T-cell (primary cell): ENCODE measurements at places on chromosomes 4 and X.

DNA sequence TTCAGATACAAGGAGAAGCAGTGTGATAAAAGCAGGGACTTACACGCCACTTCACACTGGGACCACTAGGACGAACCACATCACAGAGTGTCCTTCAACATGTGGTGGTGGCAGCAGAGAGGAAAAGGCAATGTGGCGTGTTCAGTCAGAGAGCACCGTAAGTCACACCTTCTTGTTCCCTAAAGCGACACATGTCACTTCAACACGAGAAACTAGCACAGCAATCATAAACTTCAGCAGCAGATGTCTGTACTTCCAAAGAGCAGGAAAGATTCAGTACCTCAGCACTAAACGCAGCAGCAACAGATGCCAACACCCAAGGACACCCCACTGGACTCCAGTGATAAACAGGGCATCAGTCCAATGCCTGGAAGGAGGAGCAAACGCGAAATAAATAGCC, 96.7 kb downstream of the AREG start:
- no peak for DNase-seq

- no peak for DNase-seq
Measured at GRCh38 chr4:159191989-159192388, 89.1 kb downstream of the RAPGEF2 start.

DNA sequence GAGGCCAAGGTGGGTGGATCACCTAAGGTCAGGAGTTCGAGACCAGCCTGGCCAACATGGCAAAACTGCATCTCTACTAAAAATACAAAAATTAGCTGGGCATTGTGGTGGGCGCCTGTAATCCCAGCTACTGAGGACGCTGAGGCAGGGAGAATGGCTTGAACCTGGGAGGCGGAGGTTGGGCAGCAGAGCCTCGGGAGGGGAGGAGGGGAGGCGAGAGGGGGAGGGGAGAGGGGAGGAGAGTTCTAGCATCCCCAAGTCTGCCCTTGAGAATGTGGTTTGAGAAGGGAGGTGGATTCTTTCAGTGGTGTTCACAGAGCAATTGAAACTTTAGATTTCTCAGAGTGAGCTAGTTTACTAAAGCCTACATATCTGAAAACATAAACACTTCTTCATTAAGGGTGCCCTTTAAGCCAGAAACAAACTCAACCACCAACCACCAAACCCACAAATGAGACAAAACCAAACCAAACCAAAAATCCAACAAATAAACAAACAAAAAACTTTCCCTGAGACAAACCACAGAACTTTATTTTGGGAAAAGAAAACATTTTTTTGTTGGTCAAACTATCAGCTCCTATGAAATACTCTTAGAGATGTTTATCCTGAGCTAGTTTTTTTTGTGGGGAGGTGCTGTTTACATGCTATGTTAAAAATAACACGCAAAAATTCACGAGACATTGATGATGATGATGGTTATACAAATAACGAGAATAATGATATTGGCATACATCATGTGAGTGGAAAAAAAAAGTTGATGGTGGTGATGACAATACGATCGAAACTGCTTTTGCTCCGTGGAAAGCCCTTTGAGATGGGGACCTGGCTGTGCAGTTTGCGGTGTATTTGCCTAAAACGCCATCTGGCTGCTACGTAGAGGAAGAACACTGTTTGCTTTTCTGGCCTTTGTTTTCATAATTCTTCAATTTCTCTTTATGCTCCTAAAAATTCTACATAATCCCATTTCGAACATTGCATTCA, 98.2 kb upstream of the PRKX start:
- no peak for DNase-seq

DNA sequence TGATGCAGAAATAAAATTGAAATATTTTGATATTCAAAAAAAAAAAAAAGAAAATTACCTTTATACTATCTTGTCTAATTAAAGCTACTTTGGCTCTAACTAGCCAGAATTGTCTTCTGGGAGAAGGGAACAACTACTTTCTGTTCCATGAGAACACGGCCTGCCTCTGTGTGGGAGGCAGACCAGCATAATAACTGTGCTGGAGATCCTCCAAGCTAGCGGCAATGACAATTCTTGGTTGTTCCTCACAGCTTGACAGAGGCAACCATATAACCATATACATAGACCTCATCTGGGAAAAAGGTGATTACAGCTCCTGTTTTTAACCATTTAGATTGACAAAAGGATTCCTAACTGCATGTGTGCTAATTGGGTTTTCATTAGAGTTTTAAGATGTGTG, 95.7 kb downstream of the RBMX2 start:
- no peak for DNase-seq

DNA sequence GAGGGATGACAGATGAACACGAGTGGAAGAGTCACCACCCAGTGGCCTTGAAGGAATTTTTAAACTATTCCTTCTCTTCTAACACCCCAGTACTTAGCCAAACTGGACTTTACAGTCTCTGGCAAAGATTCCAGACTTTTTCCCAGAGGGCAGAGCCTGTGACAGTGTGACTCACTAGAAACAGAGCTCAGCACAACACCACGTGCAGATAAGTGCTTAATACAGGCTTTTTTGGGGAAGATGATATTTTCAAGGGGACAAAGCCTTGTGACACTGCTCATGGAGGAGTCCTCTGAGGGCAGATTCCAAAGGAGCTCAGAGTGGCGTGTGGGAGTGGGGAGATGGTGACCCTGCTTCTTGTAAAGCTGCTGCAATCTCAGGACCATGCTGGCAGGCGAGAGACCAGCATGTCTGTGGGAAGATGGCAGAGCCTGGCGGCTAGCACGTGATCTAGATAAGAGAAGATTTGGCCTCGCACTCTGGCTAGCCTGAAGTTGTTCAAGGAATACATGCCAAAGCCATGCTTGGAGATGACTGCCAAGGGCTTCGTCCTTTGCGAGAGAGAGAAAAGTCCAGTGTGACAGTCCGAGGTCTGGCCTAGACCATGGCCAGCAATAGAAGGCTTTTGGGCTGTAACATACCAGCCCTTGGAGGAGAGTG, 2.4 kb downstream of the RAB33A start:
- DNase-seq: no peak
